ENCODE measurements at places on chromosomes 6 and 20. TPM values are rescaled to one million over a fixed set of nuclear protein-coding genes. Genes with fewer than 3 reads are reported as not detected.

The MDFI gene
- total RNA-seq: not detected

The CDC25B gene
- 194 TPM for total RNA-seq

The CDH4 gene
- not detected for total RNA-seq

The FGD2 gene
- 15.6 TPM for total RNA-seq

The HSPA12B gene
- total RNA-seq: not detected

Measured in activated CD8-positive, alpha-beta memory T cell treated with anti-CD3 and anti-CD28 coated beads, Interleukin-2, amount 10 ng/mL, durations not matched to agents 7 days and 5 days (primary cell).